ENCODE measurements at places on chromosomes 7 and 10.

DNA sequence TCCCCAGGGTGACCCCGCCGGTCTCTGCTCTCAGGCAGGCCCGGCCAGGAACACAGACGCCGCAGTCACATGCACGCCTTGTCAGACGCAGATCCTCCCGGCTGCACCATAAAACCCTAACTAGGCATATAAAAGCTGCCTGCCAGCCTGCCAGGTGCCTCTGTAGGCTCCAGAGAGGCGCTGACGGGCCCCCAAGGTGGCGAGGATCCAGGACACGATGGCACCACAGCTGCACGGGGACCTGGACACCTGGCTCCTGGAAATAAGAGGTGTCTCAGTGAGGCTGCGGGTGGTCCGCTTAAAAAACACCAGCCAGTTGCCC, 21.9 kb upstream of the GDF10 start:
- no peak for DNase-seq

DNA sequence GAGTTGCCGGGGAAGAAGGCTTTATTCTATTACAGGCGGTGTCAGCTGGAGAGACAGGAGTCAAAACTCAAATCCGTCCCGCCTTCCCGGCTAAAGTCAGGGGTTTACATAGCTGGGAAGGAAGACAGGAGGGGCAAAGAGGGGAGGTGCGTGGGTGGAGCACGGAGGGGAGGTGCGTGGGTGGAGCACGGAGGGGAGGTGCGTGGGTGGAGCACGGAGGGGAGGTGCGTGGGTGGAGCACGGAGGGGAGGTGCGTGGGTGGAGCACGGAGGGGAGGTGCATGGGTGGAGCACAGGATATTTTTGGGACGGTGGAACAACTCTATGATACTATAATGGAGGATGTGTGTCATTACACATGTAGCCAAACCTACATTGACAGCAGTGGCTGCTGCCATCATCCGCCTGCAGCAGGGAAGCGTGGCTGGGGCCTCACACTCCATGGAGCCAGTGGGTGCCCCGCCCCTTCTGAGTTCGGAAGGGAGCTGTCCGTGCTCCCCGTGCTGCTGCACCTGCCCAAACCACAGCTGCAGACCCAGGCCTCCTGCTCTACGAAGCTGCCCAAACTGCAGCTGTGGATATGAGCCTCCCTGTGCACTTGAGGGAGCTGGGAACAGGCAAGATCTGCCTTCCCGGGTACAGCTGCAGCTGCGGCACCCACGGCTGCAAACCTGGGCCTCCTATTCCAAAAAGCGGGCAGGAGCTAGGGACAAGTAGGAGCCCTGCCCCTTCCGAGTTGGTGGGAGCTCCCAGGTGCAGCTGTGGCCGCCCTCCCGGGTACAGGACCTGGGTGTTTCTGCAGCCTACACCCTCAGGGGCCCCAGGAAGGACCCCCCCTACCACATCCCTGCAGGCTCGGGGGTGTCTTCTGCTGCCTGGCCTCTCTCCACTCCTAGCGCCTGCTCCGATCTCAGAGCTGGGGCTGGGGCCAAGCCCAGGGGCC, 119.4 kb downstream of the DYNC2I1 start:
- no peak for DNase-seq

DNA sequence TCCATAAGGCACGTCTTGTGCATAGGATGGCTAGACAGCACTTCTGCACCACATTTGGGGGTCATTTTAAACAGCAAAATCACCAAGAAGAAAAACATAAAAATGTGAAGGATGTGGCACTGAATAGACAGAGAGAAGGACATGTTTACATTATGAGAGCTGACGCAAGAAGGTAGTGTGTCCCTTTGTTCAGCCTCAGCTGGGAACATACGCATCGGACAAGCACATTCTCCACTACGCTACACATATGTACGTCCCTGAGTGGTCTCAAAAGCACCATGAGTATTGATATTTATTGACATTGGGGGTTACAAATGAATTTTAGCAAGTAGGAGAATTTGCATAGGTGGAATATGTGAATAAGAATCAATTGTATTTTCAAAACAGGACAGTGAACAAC, 20.2 kb downstream of the DDC start:
- no peak for DNase-seq

GRCh38 chr7:14833707-14834106, 68.8 kb downstream of the DGKB start:
- no peak for DNase-seq

DNA sequence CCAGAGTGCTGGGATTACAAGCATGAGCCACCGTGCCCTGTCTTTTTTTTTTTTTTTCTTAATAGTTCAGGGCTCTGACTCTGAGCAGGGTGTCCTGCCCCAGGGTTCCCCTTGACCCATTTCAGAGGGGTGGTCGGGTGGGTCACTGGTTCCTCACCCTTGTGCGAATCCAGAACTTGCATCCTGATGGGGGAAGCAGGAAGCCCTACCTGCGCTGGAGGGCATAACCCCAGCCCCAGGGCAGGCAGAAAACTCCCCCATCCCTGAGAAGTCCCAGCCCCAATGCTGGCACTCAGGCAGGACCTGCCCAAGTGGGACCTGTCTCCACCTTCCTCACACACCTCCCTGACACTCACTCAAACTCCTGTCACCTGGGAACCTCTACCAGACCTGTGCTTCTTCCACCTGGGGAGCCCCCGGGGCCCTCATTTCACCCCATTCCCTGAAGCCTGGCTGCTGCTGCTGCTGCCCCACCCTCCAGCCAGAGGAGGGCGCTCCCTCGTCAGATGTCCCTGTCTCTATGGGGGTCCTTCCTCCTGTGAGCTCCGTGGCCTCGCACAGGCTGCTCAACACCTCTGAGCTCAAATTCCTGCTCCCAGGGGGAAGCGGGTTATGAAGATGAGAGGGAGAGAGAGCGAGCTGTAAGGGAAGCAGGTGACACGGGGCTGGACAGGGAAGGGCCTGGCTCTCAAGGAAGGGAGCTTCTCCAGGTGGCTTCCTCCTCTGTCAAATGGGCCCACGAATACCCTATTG, 15.1 kb upstream of the ZNF273 start:
- DNase-seq: no peak

DNA sequence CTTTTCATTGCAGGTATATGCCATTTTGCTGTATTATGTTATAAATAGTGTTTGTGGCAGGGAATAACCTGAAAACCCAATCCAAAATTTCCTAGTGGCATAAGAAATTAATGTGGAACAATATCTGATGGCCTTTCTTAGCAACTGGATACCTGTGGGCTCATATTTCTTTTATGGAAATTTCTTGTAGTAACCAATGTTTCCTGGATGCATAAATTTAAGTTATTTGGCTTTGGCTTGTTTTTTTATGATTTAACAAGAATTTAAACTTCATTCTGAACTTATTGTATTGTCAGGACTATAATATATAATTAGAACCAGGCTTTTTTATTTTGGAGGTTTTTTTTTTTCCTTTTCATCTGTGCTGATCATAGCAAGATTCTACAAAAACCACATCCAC, 30.1 kb downstream of the TBC1D12 start:
- no peak for DNase-seq

DNA sequence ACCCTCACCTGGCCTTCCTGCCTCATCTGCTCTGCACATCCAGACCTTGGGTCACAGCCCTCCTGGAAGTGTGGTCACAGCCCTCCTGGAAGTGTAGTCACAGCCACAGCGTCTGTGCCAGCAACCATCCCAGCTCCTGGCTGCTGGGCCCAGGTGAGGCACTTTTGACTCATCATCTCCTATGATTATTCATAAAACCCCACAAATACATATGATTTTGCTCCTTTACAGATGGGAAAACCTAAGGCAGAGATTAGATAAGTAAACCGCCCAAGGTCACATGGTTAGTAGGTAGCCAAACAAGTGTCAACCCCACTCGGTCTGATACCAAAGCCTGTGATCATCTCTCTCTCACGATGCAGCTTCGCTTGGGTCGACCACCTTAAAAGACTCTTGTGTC, 94.3 kb downstream of the PRLHR start:
- DNase-seq: no peak

DNA sequence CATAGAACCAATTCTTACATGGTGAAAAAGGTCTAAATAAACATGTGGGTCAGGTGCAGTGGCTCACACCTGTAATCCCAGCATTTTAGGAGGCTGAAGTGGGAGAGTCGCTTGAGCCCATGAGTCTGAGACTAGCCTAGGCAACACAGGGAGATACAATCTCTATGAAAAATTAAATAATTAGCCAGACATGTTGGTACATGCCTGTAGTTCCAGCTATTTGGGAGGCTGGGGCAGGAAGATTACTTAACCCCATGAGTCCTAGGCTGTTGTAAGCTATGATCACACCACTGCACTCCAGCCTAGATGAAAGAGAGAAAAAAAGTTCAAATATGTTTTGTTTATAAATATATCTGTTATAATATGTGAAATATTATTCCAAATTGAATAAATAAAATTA, 643.6 kb downstream of the IPMK start:
- no peak for DNase-seq

DNA sequence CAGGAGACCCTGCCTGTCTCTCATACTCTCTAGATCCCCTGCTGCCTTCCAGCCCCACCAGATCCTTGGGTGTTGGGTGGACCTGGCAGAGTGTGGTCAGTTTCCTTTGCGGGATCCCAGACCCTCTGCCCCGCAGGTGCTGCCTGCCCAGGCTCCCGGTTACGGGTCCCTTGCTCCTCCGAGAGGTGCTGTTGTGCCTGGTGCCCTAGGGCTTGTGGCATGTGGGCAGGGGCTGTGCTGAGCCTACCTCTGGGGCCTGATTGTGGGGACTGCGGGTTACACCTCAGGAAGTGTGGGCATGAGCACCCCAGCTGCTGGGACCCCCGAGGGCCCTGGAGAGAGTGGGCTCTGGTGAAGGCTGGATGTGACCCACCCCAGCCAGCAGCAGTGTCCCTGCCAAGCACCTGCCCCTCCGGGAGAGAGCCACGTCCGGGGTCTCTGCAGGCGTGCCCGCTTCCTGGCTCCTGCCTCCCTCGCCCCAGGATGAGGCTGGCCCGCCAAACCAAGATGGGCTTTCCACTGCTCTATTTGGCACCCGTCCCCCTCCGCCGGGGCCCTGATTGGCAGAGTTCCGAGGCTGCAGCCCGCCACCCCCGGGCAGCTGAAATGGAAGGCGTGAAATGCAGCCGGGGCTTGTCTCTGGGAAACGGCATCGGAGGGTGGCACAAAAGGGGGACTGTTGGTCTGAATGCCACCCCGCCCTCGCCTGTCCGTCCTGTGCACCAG, 17.0 kb downstream of the CLIP2 start:
- no peak for DNase-seq
